Ureter (tissue), 1 donor: ENCODE measurements at places on chromosomes 4 and X. TPM values are rescaled to one million over a fixed set of nuclear protein-coding genes. Genes with fewer than 3 reads are reported as not detected.

The SEC24B gene
- 45.2 TPM for total RNA-seq

DNA sequence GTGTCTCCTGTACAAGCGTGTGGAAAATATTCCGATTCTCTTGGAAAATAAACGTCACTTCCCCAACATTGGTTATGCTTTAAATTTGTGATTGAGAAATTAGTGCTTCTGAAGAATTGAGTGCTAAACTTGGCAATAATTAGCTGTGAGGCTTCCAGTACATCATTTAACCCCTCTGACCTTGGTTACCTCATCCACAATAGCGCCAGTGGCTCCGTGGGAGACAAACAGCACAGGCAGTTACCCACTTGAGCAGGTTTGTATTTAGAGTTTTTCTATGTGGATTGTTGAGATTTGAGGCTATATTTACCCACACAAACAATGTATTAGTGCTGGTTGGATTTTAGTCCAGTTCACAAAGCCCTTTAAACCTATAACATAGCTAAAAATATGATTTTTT is 476.5 kb downstream of the NKX6-1 start:
- no peak for DNase-seq

GRCh38 chr4:78320349-78320935 is 231.1 kb upstream of the ANXA3 start:
- DNase-seq = no peak

- no peak for DNase-seq
These were observed 1.2 kb downstream of the ENPP6 start for GRCh38 chr4:184216515-184216914.

The MAP7D2 gene
- 1.2 TPM for total RNA-seq

The BRS3 gene
- 0.18 TPM for total RNA-seq

- DNase-seq = no peak
These were observed 71.3 kb downstream of the STIM2 start for GRCh38 chr4:26931966-26932365.

GRCh38 chrX:9728261-9728660 is 37.4 kb downstream of the GPR143 start:
- no peak for DNase-seq

The CHIC1 gene
- 14.8 TPM for total RNA-seq

DNA sequence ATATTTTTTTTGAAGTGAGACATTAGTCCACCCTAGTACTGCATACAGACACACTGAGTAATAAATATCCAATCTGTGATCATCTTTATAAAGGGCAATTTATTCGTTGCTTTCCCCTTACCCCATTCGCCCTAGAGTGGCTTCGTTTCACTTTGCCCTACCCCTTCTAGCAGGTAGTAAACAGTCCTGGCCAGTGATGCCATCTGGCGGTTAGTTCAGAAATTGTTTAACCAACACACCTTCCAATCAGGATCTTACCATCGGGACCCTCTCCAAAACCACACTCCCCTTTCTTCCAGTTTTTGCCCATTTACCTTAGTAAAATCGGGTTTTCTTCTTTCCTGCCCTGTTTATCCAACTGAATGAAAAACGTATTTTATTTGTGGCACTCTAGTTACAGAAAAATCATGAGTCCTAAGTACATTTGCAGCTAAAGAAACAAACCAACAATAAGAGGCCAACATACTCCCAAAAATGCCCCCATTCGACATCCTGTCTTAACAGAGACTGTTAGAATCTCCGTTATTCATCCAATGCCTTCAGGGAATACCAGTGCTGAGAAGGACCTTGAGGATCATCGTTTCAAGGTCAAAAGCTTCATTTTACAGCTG is 2.2 kb downstream of the PPA2 start:
- DNase-seq = peak; percentile 76

The FAT1 gene
- 185 TPM for total RNA-seq

DNA sequence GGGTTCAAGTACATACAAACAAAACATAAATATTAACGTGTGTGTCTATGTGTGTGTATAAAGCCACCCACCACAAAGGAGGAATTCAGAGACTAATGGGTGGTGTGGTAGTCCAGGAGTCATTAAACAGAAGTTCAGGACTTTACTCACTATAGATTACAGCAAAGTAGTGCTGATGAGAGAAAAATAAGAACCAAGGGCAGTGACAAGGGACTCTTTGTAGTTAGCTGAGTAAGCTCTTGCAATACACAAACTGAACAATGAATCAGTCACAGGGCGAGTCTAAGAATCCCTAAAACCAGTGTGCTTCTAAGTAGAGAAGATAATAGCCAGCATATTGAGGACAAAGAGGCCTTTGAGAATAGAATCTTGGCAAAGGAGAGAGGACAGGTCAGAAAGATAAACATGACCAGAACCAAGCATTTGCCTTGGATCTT is 232.4 kb downstream of the PPP3CA start:
- no peak for DNase-seq

GRCh38 chr4:41044165-41044564 is 170.2 kb downstream of the APBB2 start:
- DNase-seq = no peak

- no peak for DNase-seq
These were observed 204.1 kb upstream of the NEIL3 start for GRCh38 chr4:177105536-177105935.

The ZDHHC15 gene
- 1.8 TPM for total RNA-seq

DNA sequence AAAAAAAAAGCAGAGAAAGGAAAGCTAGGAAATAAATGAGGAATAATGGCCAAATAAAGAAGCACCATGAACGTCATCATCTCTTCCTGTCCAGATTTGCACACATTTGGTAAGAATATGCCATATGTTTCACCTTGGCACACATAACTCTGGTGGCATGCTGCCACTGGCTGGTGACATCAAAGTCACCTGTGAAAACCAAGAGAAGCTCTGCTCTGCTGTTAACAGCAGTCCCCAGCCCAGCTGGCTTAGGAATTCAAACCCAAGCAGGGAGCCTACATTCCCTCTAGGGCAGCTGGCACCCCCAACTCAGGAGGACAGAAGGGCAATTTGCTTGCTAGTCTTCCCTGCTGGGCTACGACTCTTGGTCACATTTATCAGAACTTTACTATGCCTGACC is 77.6 kb downstream of the RASL11B start:
- no peak for DNase-seq

DNA sequence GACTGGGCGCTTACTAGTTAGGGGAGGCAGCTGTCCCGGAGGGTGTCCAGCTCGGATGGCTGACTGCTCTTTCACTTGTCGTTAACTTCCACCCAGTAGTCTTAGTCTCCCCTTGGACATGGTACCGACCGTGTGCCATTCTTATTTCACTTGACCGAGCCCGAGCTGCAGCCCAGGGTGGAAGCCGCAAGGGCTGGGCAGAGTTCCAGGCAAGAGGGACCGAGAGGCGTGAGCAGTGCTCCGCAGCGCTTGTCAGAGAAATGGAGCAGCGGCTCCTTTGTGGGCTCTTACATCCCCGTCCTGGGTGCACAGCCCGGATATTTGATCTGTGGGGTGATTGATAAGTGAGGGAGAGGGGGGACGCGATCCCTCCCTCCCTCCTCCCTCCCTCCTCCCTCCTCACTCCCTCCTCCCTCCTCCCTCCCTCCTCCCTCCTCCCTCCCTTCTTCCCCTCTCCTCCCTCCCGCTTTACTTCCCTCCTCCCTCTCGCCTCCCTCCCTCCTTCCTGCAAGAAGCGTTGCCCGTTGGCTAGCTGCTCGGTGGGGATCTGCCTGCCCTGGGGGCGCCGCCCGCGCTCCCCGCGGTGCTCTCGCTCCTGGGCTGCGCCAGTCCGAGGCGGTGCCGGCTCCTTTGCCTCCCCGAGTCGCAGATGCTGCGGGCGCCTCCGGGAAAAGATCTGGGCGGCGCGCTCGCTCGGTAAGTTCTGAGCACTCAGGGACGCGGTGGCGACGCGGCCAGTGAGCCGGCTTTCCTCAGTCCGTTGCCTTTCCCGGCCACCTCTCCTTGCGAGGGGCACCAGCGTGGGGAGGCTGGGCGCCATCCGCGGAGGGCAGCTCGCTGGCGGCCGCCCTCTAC is at the start of gene SLITRK2:
TSS of gene SLITRK2 (plus strand) at position 499 of the 855 bp plus-strand sequence. CDS start 4,597 bp downstream, outside the sequence.
- DNase-seq = no peak

DNA sequence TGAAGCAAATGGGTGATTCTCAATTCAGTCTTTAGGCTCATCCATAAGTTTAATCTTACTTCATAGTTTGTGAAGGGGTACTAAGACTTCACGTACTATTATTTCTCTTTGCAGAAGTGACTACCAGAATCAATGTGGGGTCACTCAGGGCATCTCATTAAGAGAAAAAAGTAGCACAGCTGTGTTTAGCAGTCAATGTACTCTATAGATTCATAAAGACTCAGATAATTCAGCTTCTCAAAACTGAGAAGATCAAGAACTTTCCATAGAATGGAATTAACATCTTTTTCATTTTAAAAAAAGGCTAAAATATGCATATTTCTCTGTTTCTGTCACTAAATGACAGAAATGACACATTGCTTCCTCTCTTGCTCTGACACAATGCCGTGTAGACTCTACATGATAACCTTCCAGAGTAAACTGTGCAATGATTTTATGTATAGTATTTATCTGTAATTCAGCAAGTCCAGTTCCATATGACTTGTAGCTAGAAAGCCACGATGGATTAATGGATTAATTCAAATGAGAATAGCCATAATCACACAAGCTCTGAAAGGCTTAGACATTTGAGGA is 20.3 kb upstream of the LSM6 start:
- DNase-seq = no peak

DNA sequence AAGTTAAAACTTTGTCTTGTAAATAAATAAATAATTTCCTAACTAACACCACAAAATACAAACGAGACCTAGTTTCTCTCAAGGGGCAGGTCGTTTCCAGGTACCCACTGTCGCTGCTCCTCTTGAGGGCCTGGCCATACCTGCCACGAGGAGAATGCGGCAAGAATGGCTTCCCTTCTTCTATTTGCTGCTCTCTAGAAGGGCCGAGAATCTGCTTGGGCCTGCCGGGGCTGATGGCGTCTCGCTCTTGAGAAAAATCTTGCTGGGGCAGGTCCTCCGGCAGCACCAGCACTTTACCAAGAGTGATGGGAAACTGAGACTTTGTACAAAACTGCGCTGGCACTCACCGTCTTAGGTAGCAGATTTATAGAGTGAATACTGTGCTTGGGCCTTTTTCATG is 31.5 kb downstream of the CYLC1 start:
- DNase-seq = no peak

The UGT2B15 gene
- total RNA-seq = 0.47 TPM

GRCh38 chrX:19075754-19076153 is 46.5 kb downstream of the ADGRG2 start:
- no peak for DNase-seq

The ATOH1 gene
- total RNA-seq = not detected

DNA sequence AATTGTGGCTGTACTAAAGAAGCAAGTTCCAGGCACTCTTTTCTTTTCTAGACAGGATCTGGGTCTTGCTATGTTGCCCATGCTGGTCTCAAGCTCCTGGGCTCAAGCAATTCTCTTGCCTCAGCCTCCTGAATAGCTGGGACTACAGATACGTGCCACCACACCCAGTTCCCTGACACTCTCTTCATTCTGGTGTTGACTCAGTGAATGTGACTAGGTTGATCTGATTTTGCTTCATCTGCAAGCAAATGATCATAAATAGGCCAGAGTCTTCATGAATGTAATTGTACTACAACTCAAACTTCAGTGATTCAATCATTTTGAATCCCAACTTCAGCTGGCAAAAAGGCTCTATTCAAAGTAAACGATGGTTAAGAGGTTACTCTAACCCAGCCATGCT is 78.5 kb downstream of the APBB2 start:
- no peak for DNase-seq

The CLDN2 gene
- not detected for total RNA-seq

- no peak for DNase-seq
These were observed 29.1 kb upstream of the RAB9B start for GRCh38 chrX:103861200-103861599.

The PWWP3B gene
- total RNA-seq = 0.52 TPM

DNA sequence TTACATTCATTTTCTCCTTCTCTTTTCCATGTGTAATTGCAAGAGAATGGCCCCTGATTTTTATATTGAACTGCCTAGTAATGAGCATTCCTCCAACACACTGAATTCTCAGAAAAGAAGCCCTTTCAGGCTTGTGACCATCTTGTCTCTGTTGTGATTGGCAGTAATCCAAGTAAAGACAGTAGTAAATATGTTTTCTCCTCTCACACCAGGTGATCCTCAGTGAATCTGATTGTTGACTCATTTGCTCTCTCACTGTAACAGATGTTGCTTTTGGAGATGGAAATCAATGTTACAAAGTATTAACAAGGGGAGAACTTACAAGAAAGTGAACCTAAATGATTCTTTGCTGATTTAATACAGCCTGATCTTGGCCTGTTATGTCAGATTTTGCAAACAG is 271.0 kb downstream of the AFF2 start:
- DNase-seq = no peak

DNA sequence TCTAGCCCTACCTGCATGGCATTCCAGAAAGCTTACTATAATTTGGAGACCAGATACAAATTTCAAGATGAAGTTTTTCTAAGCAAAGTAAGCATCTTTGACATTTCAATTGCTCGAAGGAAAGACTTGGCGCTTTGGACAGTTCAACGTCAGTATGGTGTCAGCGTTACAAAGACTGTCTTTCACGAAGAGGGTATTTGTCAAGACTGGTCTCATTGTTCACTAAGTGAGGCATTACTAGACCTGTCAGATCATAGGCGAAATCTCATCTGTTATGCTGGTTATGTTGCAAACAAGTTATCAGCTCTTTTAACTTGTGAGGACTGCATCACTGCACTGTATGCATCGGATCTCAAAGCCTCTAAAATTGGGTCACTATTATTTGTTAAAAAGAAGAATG is 17.6 kb downstream of the THAP9 start:
- DNase-seq = no peak

DNA sequence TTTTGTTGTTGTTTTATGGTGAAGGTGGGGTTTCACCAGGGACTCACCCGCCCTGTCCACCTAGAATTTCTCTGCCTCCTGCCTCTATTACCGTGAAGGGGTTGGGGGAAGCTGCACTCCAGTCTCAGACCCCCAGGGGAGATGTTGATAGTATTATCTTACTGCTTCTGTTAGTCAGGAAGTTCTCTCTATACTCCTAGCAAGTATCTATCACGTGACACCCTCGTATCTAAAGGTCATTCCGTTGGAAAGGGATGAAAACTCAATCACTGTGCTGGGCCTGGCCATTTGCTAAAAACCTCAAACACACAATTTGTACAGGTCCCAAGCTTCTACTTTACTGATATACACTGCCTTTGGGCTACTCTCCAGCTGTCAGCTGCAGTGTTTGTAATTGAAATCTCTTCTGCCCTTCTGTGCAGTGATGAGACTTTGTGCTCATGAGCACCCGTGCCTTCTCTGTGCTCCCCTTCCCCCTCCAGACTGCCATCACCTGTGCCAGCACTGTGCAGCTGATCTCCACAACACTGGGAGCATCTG is 188.5 kb upstream of the ANXA3 start:
- DNase-seq = no peak

DNA sequence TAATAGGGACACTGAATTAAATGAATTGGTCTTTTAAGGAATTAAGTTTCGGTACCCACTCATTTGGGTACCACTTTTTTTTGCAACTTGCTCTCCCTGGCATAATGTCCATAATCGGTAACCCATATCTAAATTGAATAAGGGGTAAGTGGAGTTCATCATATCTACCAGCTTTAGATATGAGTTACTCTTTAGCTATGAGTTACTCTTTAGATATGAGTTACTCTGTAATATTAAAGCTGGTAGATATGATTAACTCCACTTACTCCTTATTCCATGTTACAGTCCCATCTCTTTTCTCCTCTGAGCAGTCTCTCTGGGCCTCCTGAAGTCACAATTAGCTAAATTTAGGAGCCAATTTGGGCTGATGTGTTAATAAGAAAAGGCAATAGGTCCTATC is 85.7 kb downstream of the TEX13C start:
- DNase-seq = no peak

- DNase-seq = no peak
These were observed 175.0 kb upstream of the MTMR8 start for GRCh38 chrX:64570204-64570603.

- no peak for DNase-seq
These were observed 132.3 kb downstream of the ZNF330 start for GRCh38 chr4:141352909-141353525.
